Ascending aorta (tissue), 2 donors: ENCODE measurements at places on chromosomes 3 and 15.

- no peak for DNase-seq
Measured at GRCh38 chr3:134751831-134752230, 43.2 kb upstream of the EPHB1 start.

DNA sequence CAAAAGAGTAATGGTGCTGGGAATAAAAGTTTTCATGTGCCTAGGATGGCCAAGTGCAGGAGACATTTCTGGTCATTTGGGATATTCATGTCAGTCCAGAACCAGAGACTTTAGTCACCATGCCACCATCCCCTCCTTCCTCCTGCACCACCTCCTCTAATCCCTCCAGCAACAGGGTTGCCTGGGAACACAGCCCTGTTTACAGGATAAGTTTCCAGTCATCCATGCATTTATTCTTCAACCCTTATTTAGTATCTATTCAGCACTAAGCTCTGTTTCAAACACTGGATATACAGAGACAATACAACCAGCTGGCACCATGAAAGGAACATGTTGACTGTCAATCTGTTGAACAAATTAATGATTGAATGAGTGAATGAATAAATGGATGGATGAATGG, 211.7 kb downstream of the CLSTN2 start:
- DNase-seq = no peak

DNA sequence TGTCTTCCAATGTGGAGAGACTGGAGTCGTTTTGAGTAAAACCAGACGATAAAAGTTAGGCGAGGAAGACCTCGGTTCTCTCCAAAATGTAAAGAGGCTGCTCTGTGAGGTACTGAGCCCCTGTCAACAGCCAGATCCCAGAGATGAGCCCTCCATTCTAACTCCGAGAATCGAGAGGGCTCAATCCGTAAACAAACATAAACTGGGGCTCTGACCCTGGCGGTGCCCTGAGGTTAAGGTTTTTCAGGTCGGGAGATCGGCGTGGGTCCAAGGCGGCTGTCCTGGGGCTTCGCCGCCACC, 417 bp downstream of the TBCCD1 start:
- no peak for DNase-seq

GRCh38 chr3:185934767-185935464, 2.9 kb downstream of the TRA2B start:
- no peak for DNase-seq

DNA sequence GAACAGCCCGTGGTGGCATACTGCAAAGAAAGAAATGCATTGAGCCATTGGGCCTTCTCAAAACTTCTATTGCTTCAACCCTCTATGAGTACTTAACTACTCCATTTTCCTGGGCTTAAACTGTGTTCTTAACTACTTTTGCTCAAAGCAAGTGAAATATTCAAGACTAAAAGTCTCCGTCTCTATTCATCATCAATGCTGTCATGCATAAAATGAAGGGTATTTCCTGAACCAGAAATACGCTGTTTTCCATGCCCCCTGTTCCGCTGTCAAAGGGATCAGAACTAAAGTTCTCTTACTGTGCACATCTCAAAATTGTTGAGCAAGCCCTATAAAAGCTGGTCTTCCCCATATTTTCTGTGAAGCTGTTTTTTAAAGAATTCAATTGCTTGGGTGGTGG, 20.3 kb downstream of the SIAH2 start:
- DNase-seq = no peak

- no peak for DNase-seq
Measured at GRCh38 chr3:187985647-187986046, 168.3 kb upstream of the LPP start.

DNA sequence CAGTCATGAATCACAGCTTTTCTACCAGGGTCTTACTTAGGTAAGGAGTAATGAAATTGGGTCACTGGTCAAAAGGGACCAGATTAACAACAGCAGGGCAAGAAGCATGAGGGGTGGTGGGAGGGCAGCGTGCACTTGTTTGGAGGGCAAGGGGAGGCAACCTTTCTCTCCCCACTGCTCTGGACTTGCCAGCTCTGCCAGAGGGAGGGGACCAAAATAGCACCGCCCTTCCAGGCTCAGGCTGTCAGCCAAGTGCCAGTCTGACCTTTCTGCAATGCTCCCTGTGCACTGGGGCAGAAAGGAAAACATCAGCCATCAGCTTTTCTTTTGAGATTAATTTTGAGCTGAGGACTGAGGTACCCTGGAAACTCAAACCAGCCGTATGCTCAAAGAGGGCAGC, 4.5 kb upstream of the ULK3 start:
- no peak for DNase-seq
